ENCODE measurements at places on chromosomes 4 and X.

GRCh38 chr4:87042986-87043820 is 108.4 kb downstream of the AFF1 start:
- DNase-seq, result no peak

- DNase-seq, result no peak
Observed at GRCh38 chr4:85107553-85107952, 141.1 kb upstream of the WDFY3 start.

GRCh38 chr4:69601065-69601464 is 38.4 kb downstream of the UGT2A2 start:
- no peak for DNase-seq

GRCh38 chrX:3713225-3713936 is at the start of gene PRKX:
TSS of gene PRKX (minus strand) at chrX:3713649. CDS start at chrX:3713253, 396 bp downstream.
- no peak for DNase-seq

- no peak for DNase-seq
Observed at GRCh38 chr4:161121451-161121850, 1042.3 kb downstream of the FSTL5 start.

DNA sequence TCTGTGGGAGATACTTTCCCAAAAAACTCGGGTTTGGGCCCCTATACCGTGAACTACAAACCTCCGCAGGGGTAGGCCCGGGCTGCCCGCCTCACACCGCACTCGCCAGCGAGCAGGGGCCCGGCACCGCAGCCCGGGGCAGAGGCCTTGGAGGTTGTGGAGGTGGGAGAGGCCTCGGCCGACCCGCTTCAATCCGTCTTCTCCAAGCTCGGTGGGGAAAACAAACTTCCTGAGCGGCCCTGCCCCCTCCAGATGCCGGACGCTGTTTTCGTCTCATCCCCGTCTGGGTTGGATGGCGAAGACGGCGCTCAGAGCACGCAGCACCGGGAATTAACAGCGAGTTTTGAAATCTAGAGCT is 442 bp upstream of the MCUB start:
- DNase-seq, result peak; percentile 13

- peak; percentile 22 for DNase-seq
Observed at GRCh38 chr4:112523764-112524505, 8.0 kb upstream of the NEUROG2 start.

GRCh38 chr4:165204462-165204830 is 2.9 kb upstream of the KLHL2 start:
- peak; percentile 79 for DNase-seq

Measured in inflammatory macrophage treated with lipopolysaccharide for 1 hour (primary cell).